ENCODE measurements at places on chromosomes 7 and 10.
A peak's percentile ranks its signal among the peaks of the same experiment; 100 is the strongest.

- no peak for DNase-seq
Measured at GRCh38 chr7:105831302-105831620, 45.1 kb downstream of the ATXN7L1 start.

DNA sequence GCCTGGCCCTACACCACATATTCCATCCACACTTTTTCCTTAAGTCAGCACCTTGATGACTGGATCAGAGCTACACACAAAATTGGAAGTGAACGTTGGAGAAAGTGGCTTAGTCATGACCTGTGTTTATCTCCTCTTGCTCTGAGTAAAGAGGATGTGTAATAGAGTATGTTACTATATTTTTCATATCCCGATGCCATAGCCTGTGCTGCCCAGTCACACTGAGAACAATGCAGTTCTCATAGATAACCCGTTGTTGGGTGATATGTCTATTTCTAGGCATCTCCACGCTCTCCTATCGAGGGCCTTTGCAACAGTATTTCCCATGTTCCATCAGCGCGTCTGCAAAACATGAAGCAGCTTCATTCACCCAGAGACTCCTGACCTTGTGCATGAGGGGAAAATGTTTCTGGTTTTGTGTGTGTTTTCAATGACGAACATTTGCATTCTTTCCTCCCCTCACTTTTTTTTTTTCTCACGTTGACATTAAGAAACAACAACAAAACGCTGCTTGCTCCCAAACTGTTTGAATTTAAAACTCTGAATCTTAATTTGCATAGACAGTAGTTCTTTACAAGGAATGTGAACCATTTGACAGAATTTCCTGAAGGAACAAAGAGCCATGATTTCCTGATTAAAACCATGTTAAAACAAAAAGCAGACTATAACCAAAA lies 43.4 kb downstream of the GRK5 start:
- no peak for DNase-seq

DNA sequence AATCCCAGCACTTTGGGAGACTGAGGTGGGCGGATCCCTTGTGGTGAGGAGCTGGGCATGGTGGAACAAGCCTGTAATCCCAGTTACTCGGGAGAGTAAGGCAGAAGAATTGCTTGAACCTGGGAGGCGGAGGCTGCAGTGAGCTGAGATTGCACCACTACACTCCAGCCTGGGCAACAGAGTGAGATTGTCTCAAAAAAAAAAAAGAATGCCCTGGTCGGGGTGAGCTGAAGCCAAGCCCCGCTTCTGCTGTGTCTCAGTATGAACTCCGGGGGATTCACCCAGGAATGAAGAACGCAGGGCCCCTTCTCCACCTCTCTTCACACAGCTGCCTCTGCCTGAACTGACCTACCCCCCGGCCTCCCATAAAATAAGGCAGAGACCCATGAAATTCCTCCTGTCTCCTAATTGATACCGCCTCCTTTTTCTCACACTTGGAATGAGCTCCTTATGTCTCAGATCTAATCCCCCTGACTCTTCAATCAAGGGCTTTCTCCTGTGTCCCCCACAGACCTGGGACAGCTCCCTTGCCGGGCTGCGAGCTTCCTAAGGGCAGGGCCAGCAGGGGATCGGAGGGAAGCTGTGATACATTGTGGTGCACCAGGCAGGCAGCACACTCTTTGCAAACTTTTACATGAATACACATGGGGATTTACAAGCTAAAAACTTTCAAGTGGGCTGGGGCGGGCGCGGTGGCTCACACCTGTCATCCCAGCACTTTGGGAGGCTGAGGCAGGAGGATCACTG lies 911 bp upstream of the ZP3 start:
- no peak for DNase-seq

- no peak for DNase-seq
Measured at GRCh38 chr10:35079265-35079664, 10.9 kb downstream of the CUL2 start.

- no peak for DNase-seq
Measured at GRCh38 chr7:140229591-140230515, 53.1 kb upstream of the KDM7A start.

DNA sequence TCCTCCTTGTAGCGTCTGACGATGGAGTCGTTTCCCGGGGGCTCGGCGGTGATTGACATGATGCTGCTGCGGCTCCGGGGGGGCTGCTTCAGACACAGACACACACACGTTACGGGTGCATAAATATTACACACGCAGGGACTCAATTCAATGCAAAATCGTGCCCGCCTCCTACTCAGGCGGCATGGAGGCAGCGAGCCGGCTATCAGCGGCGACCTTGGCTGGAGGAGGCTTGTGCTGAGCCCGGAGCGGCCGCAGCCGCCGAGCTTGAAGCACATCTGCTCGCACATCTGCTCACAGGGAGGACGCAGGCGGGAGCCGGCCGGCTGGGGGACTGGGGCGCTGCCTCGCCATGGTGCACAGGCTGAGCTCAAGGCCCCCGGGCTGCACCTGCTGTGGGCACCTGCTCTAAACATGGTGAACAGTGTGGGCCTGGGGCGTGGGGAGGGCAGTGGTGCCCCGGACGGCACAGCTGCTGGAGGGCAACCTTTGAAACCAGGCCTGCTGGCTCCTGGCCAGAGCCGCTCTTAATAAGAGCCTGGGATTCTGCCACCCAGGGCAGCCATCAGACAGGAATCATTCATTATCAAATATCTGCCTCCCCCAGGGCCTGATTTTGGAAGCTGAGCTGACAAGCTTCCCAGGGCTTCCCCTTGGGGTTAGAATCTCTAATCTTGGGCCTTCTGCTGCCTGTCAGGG lies 84.7 kb upstream of the GNA12 start:
- peak; percentile 21 for DNase-seq

- DNase-seq, result no peak
Measured at GRCh38 chr10:120414946-120415345, 42.1 kb upstream of the PLPP4 start.

- DNase-seq, result no peak
Measured at GRCh38 chr7:30556840-30557239, 37.8 kb upstream of the GARS1 start.

DNA sequence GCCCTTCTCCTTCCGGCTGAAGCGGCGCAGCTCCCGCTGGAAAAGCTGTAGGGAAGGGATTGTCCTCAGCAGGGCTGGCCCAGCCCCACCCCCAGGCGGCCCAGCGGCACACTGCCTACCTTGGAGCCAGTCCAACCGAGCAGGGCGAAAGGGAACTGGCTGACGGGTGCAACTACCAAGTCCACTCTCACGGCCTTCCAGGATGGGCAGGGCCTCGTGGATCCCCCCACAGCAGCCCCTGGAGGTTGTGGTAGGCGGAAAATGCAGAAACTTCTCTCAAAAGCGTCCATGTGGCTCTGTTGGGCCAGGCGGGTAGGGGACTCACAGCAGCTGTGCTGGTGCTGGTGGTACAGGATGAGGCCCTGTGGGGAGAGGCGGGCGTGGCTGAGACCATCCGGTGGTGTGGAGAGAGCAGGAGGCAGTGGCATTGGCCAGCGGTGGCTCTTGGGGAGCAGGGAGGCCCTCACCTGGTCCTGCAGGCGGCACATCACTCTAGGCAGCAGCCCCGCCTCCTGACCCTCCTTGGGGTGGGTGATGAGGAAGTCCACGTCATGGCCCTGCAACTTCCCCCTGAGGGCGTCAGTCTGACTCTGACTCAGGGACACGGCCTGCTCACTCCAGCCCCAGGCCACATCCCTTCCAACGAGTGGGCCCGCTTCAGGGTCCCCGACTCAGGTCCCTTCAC lies 8.4 kb upstream of the PGAM2 start:
- DNase-seq, result no peak

DNA sequence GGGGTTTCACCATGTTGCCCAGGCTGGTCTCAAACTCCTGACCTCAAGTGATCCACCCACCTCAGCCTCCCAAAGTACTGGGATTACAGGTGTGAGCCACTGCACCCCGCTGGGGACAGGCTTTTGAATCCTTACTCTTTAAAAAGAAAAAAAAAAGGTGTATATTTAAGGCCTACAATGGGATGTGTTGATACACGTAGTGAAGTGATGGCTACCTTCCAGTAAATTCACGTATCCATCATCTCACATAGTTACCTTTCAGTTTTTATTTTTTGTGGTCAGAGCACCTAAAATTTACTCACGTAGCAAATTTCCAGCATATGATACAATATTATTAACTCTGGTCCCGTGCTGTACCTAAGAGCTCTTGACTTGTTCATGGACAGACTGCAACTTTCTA lies 119.5 kb upstream of the INSYN2A start:
- no peak for DNase-seq

- DNase-seq, result no peak
Measured at GRCh38 chr10:124341768-124342135, 77.0 kb downstream of the OAT start.

- DNase-seq, result no peak
Measured at GRCh38 chr7:39824456-39825200, 125.4 kb upstream of the CDK13 start.

DNA sequence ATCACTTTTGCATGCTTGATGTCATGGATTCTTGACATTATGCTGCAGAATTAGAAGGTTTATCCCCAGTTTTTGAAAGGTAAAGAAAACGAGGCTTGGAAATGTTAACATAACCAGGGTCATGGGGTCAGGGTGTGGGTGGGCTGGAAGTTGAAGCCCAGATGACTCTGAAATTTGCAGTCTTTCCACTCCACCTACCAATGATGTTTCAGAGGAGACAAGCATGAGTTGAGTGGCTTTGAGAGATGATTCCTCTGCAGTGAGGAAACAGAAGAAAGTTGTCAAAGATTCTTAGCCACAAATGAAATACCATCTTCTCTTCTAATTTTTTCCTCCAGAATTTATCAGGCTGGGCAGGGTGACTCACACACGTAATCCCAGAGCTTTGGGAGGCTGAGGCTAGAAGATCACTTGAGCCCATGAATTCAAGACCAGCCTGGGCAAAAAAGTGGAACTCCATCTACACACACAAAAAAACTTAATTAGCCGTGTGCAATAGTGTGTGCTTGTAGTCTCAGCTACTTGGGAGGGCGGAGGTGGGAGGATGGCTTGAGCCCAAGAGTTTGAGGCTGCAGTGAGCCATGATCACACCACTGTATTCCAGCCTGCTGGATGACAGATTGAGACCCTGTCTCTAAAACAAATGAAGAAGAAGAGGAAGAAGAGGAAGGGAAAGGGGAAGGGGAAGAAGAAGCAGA lies 239.1 kb upstream of the AUTS2 start:
- no peak for DNase-seq

GRCh38 chr7:17144322-17144721 lies 154.1 kb upstream of the AHR start:
- DNase-seq, result no peak

DNA sequence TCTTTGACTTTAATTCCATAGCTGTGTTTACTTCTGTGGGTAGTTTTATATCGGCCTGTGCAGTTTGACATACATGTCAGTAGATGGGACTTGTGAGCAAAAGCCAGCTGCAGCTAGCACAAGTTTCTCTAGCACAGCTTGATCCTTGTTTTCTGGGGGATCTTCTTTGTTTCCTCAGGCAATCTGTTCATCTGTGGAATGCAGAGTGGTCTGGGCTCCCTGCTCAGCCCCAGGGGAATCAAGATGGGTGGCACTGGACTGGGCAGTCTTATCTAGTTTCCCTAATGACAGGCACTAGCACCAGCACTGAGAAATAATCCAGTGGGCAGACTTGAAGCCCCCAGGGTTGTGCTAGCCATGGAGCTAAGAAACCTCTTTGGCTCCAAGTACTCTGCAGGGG lies 40.8 kb downstream of the CYP2C19 start:
- no peak for DNase-seq

- no peak for DNase-seq
Measured at GRCh38 chr10:84783386-84783785, 455.0 kb downstream of the CCSER2 start.

DNA sequence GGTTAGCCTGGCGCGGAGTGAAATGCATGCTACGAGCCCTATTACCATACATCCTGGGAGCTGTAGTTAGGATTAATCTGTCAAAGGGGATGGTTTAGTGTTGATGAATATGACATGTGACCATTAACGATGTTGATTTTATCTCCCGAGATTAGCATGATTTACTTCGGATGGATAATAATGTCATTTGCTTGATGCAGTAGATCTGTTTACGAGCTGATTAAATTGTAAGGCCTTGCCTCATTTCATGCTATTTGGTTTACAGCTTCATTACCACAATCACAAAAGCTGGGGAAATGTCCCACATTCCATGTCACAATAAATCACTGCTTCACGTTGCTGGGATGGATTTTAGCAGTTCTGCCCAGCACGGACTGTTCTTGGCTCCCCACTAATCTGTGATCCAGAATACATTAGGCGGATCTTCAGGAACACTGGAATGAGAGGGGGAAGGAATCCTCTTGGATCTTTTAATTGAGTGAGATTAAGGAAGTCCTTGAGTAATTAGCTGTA lies 22.3 kb downstream of the ZNF503 start:
- DNase-seq, result no peak

DNA sequence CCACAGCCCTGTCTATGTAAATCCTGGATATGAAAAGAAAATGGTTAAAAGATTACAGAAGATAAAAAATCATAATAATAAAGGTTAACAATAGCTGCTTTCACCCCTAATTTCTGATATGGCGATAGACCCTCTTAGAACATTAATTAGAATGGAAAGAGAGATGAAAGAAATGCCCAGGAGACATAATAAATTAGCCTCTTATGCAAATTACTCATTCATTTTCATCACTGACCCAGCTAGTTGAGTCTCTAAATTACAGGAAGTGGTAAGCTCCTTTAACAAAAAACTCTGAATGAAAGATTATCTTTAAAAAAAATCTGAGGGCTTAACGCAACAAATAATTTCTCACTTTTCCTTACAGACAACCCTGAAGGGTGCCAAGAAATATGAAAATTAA lies 12.4 kb downstream of the GFRA1 start:
- DNase-seq, result no peak

DNA sequence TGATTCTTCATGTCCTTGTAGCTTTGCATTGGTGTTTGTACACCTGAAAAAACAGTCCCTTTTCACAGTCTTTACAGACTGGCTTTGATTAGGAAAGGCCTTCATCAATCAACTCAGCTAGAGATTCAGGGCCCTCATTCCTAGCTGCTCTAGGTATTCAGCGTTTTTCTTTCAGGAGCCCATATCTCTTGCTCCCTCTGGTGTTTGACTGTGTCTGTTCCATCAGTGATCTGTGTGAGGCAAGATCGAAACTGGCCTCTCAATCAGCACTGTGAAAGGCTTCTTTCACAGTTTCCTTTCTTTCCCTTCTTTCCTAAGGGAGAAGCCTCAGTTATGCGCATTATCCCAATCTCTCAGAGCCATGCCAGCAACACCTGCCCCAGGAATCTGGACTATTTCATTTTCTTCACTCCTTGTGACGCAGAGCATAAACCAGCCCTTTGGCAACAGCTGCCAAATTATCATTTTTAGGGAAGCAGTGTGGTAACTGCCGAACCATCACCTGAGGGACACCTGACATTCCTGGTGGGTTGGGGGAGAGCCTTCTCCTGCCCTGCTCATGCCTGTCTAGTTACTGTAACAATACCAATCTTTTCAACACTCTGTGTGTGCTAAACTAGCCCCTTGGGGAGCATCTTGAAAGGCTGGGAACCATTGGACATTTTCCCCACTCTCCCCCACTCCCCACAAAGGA lies 75.7 kb upstream of the CCDC71L start:
- DNase-seq, result no peak

- no peak for DNase-seq
Measured at GRCh38 chr7:95089414-95090315, 182.3 kb downstream of the PPP1R9A start.

GRCh38 chr7:84484502-84485079 lies 290.0 kb upstream of the SEMA3A start:
- DNase-seq, result no peak
